ENCODE measurements at places on chromosomes 1 and 21. TPM values are rescaled to one million over a fixed set of nuclear protein-coding genes. Genes with fewer than 3 reads are reported as not detected.

The MYCL gene
- 0.32 TPM for total RNA-seq

- DNase-seq: no peak
- H3K36me3 ChIP-seq: peaks cover 55% of the 10 kb centered on the region
- no peaks in the 10 kb centered on the region for H3K4me1 ChIP-seq
Observed at GRCh38 chr1:62476525-62477219, 39.8 kb downstream of the USP1 start.

The L1TD1 gene
- 0.11 TPM for total RNA-seq

DNA sequence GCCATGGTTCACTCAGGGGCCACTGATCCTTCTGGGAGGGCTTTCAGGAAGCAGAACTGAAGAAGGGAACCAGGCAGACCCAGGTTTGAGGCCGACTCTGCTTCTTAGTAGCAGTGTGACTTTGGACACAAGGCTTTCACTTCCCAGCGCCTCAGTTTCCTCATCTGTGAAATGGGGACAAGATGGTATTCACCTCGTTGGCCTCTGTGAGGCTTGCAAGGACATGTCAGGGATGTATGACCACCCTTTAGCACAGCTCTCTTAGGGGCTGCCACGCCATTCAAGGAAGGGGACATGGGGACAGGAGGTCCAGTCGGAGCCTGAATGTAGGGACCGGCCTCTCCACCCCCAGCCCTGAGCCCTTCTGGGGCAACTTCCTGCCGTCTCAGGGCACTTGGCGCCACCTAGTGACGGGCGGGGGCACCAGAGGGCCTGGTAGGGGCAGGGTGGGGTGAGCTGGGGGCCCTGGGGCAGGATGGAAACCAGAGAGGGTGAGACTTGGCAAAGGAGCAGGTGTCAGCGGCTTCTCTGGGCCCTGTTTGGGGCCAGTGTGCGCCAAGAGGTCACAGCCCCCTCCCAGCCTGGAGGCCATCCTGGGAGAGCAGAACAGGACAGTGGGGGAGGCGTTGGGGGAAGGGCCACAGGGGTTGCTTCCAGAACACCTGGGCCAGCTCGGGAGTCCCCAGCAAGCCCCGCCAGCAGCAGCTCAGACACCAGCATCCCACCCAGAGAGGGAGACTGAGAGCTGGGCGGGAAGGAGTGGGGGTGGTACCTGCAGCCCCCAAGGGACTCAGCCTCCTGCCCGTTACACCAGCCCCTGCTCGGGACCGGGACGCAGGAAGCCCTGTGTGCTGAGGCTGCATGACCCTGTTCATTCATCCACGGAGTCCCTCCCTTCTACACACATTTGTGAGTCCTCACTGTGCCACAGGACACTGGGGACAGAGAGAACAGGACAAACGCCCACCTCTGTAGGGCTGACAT lies 102.5 kb upstream of the TARDBP start:
- peak; percentile 49 for DNase-seq
- H3K27me3 ChIP-seq: peaks cover 4% of the 10 kb centered on the region
- no peaks in the 10 kb centered on the region for H3K36me3 ChIP-seq
- no peak overlapping the region for H3K4me3 ChIP-seq
- H3K4me1 ChIP-seq: no peaks in the 10 kb centered on the region

DNA sequence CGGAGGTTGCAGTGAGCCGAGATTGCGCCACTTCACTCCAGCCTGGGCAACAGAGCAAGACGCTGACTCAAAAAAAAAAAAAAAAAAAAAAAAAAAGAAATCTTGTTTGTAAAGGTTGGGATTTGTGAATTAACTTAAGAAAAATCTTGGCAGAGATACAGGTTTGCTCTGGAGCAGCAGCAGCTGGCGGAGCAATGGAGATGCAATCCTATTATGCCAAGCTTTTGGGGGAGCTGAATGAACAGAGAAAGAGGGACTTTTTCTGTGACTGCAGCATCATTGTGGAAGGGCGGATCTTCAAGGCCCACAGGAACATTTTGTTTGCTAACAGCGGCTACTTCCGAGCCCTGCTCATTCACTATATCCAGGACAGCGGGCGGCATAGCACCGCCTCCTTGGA lies 5.6 kb downstream of the ZBTB8B start:
- no peaks in the 10 kb centered on the region for H3K36me3 ChIP-seq
- H3K4me1 ChIP-seq: no peaks in the 10 kb centered on the region
- no peak overlapping the region for H3K4me3 ChIP-seq
- H3K27ac ChIP-seq: no peak overlapping the region
- H3K27me3 ChIP-seq: peaks cover 31% of the 10 kb centered on the region
- no peak for DNase-seq

The FAM167B gene
- 4.2 TPM for total RNA-seq

- peak; percentile 56 for DNase-seq
- H3K27me3 ChIP-seq: no peaks in the 10 kb centered on the region
- H3K36me3 ChIP-seq: no peaks in the 10 kb centered on the region
- H3K4me1 ChIP-seq: peaks cover 19% of the 10 kb centered on the region
Observed at GRCh38 chr21:45864436-45864835, 117.1 kb upstream of the COL6A1 start.

- DNase-seq: no peak
- no peak overlapping the region for H3K27ac ChIP-seq
- peaks cover 9% of the 10 kb centered on the region for H3K4me1 ChIP-seq
- H3K27me3 ChIP-seq: peaks cover 6% of the 10 kb centered on the region
Observed at GRCh38 chr1:38113159-38113666, 66.6 kb upstream of the POU3F1 start.

DNA sequence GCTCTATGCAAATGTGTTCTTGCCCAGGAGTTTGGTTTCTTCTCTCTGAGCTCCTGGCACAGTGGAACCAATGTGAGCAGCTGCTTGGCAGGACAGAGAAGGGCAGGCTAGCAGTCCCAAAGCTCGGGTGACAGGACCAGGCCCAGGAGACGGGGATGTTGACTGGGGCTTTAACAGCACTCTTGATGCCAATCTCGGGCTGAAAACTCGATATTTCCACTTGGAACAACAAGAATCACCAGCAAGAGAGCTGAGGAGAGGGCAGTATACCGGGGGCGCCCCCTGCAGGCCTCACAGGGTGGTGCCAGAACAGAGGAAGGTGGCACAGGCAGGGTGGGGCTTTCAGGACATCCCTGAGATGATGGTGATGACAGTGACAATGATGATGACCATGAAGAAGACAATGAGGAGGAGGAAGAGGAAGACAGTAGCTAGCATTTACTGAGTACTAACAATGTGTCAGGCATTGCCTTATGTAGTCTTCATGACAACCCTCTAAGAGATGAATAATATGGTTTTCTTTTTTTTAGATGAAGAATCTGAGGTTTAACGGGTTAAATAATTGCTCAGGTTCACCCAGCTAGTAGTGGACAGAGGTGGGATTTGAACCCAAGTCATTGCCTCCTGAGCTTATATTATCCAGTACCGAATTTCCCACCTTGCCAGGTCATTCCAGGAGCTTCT lies 2.7 kb upstream of the KCNJ9 start:
- H3K36me3 ChIP-seq: no peaks in the 10 kb centered on the region
- no peaks in the 10 kb centered on the region for H3K4me1 ChIP-seq
- no peak overlapping the region for H3K4me3 ChIP-seq

DNA sequence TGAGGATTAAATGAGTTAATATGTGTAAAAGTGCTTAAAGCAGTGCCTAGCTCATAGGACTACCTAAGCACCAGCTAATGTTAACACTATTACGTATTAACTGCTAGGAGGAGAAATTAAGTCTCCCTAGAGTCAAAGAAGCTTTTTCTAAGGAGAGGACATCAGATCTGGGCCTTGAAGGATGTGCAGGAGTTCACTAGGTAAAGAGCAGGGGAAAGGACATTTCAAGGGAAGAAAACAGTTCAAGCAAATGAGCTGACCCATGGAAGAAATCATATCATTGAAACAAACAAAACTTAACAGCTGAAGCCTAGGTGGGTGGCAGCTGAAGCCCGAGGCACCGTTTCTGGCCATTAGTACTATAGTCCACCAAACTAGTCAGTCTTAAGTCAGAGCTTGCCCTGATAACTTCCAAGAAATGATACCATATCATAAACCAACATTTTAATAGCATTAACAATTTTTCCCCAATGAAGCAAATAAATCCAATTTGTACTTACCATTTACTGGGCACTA lies 46.7 kb downstream of the TRIT1 start:
- H3K36me3 ChIP-seq: peaks cover 31% of the 10 kb centered on the region
- H3K27ac ChIP-seq: no peak overlapping the region
- H3K4me3 ChIP-seq: no peak overlapping the region
- no peak for DNase-seq
- no peaks in the 10 kb centered on the region for H3K27me3 ChIP-seq

- DNase-seq: peak; percentile 86
- no peak overlapping the region for H3K4me3 ChIP-seq
- H3K4me1 ChIP-seq: peaks cover 39% of the 10 kb centered on the region
- H3K27me3 ChIP-seq: no peaks in the 10 kb centered on the region
- H3K36me3 ChIP-seq: peaks cover 18% of the 10 kb centered on the region
- no peak overlapping the region for H3K27ac ChIP-seq
Observed at GRCh38 chr1:27787895-27788294, 14.9 kb downstream of the STX12 start.

- H3K27me3 ChIP-seq: no peaks in the 10 kb centered on the region
- no peaks in the 10 kb centered on the region for H3K36me3 ChIP-seq
- H3K4me3 ChIP-seq: no peak overlapping the region
- peaks cover 31% of the 10 kb centered on the region for H3K4me1 ChIP-seq
- H3K27ac ChIP-seq: no peak overlapping the region
Observed at GRCh38 chr1:155888481-155888880, 22.7 kb downstream of the RIT1 start.

The AMIGO1 gene
- total RNA-seq: 2.7 TPM

DNA sequence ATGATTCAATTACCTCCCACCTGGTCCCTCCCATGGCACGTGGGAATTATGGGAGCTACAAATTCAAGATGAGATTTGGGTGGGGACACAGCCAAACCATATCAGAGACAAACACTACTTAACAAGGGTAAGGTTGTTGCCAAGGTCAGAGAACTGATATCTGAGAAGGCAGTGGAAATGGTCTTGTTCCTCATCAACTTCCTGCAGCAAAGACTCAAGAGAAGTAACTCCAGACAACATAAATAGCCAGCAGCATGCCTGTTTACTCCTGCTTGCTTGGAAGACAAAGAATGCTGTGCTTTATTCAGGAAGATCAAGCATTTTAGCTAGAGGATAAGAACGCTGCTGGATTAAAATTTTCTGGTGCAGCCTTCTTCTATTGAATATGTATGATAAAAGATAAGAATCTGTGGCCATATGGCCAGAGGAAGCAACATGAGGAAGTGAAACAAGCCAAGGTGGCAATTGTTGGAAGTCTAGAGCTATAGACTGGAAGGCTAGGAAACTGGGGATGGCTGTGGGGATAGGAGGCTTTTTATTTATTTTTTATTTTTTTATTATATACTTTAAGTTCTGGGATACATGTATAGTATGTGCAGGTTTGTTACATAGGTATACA lies 36.4 kb downstream of the DDAH1 start:
- no peak overlapping the region for H3K27ac ChIP-seq
- H3K4me3 ChIP-seq: no peak overlapping the region

DNA sequence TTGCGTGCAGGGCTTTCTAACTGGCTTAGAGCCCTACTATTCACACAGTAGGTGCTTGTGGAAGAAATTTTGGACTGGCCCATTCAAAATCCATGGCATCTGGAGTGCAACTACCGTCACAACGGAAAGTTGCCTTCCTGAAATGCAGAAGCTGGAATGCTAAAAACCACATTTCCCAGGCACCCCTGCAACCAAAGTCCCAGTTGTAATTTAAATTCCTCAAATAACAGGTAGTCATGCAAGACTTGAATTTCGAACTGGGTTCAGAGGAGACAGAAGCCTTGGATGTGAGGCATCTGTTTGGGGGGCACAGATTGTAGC lies 186.7 kb downstream of the TOMM20 start:
- H3K4me1 ChIP-seq: no peaks in the 10 kb centered on the region
- DNase-seq: no peak
- no peaks in the 10 kb centered on the region for H3K36me3 ChIP-seq

Data from GM23248 (cell line).